T-helper 17 cell (primary cell): ENCODE measurements at places on chromosomes 2 and 18.

- no peak for DNase-seq
- no peak overlapping the region for H3K4me3 ChIP-seq
- H3K27me3 ChIP-seq, result no peaks in the 10 kb centered on the region
These were observed 74.2 kb downstream of the LDLRAD4 start for GRCh38 chr18:13292736-13293135.

- no peaks in the 10 kb centered on the region for H3K4me1 ChIP-seq
- DNase-seq, result no peak
- no peak overlapping the region for H3K27ac ChIP-seq
- no peak overlapping the region for H3K4me3 ChIP-seq
- peaks cover 28% of the 10 kb centered on the region for H3K27me3 ChIP-seq
These were observed 16.1 kb downstream of the MBOAT2 start for GRCh38 chr2:8987410-8987809.

DNA sequence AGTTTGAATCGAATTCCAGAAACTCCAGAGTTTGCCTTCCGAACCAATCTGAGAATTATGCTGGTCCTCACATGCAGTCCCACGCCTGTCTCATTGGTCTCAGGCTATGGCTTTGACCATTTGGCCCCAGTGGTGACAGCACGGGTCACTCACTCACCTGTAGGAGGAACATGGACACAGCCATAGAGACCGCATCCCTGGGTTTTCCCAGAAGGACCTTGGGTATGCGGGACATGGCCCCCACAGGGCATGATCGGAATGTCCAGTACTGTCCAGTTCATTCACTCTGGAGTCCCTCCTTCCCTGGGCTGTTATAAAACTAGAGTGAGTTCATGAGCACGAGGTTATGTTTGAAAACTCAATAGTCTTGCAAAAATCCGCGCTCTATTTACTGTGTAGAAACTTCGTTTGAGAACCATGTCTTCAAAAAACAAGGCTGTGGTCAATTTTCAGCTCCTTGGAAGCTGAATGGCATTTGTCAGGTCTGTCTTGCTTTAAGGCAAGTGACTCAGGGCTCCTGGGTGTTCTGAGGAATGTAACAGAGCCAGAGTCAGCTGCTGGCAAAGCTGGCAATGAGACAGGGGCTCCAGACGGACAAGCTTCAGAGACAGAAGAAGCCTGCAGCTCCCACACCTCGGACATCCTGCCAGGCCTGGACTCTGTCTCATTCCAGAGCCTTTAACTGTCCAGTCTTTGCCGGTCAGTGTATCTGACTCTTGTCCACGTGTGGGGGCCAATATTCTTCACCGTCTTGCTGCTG, 86.7 kb upstream of the TMEM18 start:
- peaks cover 21% of the 10 kb centered on the region for H3K27me3 ChIP-seq
- no peak overlapping the region for H3K27ac ChIP-seq
- DNase-seq, result no peak

DNA sequence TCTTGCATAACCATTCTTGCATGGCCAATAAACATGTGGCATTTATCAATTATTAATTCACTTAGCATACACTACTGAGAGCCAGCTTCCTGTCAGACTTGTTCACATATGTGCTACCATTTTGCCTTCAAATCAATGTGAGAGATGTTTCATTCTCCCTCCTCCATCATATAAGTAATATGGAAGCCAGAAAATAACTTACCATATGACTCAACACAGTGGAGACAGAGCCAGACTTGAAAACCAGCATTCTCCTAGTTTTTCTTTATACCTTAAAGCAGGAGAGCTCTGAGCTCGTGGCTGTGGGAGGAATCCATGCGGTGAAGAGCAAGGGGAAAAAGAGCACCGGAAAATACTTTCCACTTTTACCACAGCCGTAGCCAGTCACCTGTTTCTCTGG, 215.0 kb upstream of the LRATD1 start:
- H3K36me3 ChIP-seq, result no peaks in the 10 kb centered on the region
- no peak overlapping the region for H3K27ac ChIP-seq
- no peak for DNase-seq
- H3K4me3 ChIP-seq, result no peak overlapping the region

DNA sequence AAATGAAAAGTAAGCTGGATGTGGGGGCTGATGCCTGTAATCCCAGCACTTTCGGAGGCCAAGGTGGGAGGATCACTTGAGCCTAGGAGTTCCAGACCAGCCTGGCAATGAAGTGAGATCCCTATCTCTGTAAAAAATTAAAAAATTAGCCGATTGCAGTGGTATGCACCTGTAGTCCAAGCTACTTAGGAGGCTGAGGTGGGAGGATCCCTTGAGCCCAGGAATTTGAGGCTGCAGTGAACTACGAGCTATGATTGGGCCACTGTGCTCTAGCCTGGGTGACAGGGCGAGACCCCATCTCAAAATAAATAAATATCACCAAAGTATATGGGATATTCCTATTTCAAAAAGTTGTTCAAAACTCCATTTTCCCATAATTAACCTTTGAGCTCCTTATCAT, 101.1 kb upstream of the FZD5 start:
- DNase-seq, result no peak
- no peaks in the 10 kb centered on the region for H3K27me3 ChIP-seq
- peaks cover 5% of the 10 kb centered on the region for H3K36me3 ChIP-seq

- no peaks in the 10 kb centered on the region for H3K27me3 ChIP-seq
These were observed 331.3 kb downstream of the KIAA1328 start for GRCh38 chr18:37160038-37160820.

DNA sequence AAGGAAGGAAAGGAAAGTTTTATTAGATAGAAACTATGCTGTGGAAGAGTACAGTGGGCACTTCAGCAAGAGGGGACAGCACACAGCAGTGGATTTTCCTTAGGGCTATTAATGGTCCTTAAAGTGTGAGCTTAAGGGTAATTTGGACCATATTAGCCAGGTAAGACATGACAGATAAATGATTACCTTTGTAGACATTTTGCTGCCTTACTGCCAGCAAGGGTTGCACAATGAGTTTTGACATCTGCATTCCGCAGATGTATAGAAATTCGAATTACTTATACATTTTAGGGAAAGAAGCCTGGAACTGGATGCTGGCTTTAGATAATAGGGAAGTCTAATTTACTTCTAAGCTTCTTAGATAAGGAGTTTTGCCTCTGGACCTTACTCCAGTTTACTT, 14.0 kb upstream of the UBE2F start:
- H3K4me3 ChIP-seq, result no peak overlapping the region
- H3K27me3 ChIP-seq, result peaks cover 20% of the 10 kb centered on the region
- DNase-seq, result no peak
- H3K4me1 ChIP-seq, result peaks cover 11% of the 10 kb centered on the region

DNA sequence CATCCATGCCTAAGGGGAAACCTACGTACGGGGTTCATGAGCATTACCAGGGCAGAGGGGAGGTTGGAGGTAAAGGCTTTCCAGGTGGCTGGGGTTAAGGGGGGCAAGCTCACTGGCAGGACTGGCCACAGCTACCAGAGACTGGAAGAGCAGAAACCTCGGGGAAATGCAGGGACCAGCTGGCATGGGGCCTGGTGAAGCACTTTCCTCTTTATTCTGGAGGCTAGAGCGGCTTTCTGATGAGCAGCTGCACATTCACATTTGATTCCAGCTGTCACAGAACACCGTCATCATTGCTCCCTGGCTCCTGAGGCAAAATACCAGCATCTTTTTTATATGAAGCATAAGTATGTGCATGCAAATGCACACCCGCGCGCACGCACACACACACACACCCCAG, 28.7 kb upstream of the LRRC30 start:
- no peaks in the 10 kb centered on the region for H3K4me1 ChIP-seq
- no peaks in the 10 kb centered on the region for H3K36me3 ChIP-seq
- H3K27ac ChIP-seq, result no peak overlapping the region
- no peak overlapping the region for H3K4me3 ChIP-seq

DNA sequence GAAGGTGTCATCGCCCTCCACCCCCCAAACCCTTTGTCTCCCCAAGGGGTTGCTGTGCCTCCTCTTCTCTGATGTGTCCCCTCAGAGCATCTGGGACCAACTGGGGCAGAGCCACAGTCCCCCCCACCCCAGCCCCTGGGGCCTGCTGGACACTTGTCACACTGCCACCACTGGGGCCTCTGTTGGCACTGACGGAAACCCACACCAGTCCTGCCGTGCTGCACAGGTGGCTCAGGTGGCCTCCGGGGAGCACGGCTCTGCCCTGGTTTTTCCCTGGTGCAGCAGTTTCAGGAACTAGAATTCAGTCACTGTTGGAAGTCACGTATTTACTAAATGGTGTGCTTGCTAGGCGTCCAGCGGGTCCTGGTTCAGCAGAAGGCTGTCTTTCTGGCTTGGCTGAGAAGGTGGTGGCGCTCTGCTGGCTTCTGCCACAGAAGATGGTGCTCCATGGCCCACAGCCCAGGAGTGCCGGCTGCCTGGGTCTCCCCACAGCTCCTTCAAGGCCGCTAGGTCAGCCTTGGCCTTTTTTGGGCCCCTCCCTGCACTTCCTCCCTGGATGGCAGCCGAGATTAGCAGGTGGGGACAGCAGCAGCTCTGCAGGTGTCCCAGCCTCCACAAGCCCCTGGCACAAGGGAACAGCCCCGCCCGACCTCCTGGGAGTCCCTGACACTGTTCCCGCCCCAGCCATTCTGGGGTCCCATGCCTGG, 18.6 kb upstream of the KLHL30 start:
- peaks cover 5% of the 10 kb centered on the region for H3K27me3 ChIP-seq
- no peak overlapping the region for H3K27ac ChIP-seq
- DNase-seq, result no peak
- H3K4me1 ChIP-seq, result no peaks in the 10 kb centered on the region
- no peak overlapping the region for H3K4me3 ChIP-seq

- peaks cover 6% of the 10 kb centered on the region for H3K36me3 ChIP-seq
- no peak overlapping the region for H3K4me3 ChIP-seq
- H3K27ac ChIP-seq, result no peak overlapping the region
- no peaks in the 10 kb centered on the region for H3K27me3 ChIP-seq
- H3K4me1 ChIP-seq, result peaks cover 7% of the 10 kb centered on the region
- no peak for DNase-seq
These were observed 101.0 kb downstream of the SLC25A12 start for GRCh38 chr2:171792886-171793580.

DNA sequence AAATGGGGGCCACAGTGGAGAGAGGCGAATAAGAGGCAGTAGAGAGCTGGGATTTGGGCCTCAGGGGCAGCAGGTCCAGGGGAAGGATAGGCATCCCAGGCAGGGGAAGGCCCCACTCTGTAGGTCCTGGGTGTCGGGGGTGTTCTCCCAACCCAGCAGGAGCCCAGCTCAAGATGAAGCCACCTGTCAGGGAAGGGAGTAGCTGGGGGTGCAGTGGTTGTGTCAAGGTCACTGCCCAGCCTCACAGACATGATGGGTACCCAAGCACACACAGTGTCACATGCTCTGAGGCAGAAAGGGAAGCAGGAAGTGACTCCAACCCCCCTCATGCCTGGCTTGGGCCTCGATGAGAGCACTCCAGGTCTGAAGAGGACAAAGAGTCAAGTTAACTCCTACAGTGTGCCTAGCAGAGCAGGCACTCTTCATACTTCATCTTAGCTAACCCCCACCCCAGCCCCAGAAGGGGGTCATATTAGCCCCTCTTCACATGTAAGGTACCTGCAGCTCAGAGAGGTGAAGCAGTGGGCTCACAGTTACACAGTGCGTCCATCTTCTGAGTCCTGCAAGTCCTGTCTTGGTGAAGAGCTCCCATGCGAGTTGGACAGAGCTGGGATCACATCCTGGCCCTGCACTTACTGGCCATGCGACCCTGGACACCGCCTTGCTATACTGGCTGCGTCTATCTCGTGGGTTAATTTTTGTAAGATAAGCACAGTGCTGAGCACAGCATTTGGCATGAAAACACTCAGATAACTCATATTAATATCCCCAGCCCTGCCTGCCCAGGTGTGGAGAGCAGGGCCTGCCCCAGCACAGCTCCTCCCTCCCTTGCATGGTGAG, 72.6 kb upstream of the DAPL1 start:
- no peak overlapping the region for H3K4me3 ChIP-seq
- DNase-seq, result no peak
- peaks cover 34% of the 10 kb centered on the region for H3K27me3 ChIP-seq
- no peaks in the 10 kb centered on the region for H3K36me3 ChIP-seq
- H3K27ac ChIP-seq, result no peak overlapping the region

GRCh38 chr2:212346865-212347264, 191.7 kb downstream of the ERBB4 start:
- H3K4me3 ChIP-seq, result no peak overlapping the region
- no peaks in the 10 kb centered on the region for H3K4me1 ChIP-seq
- H3K27ac ChIP-seq, result no peak overlapping the region
- H3K27me3 ChIP-seq, result no peaks in the 10 kb centered on the region
- H3K36me3 ChIP-seq, result no peaks in the 10 kb centered on the region

- no peak overlapping the region for H3K4me3 ChIP-seq
- H3K27me3 ChIP-seq, result peaks cover 15% of the 10 kb centered on the region
- H3K27ac ChIP-seq, result no peak overlapping the region
- DNase-seq, result no peak
- peaks cover 2% of the 10 kb centered on the region for H3K36me3 ChIP-seq
These were observed 103.3 kb downstream of the AOX1 start for GRCh38 chr2:200689115-200689514.

- H3K36me3 ChIP-seq, result no peaks in the 10 kb centered on the region
- no peak overlapping the region for H3K27ac ChIP-seq
- peaks cover 4% of the 10 kb centered on the region for H3K4me1 ChIP-seq
- H3K4me3 ChIP-seq, result no peak overlapping the region
These were observed 49.1 kb upstream of the ZNF638 start for GRCh38 chr2:71282493-71282892.

- no peak for DNase-seq
- peaks cover 2% of the 10 kb centered on the region for H3K36me3 ChIP-seq
- H3K27me3 ChIP-seq, result no peaks in the 10 kb centered on the region
- no peak overlapping the region for H3K4me3 ChIP-seq
- no peak overlapping the region for H3K27ac ChIP-seq
These were observed 716.8 kb downstream of the EPHA4 start for GRCh38 chr2:220855296-220855695.

- H3K4me1 ChIP-seq, result no peaks in the 10 kb centered on the region
- DNase-seq, result no peak
- no peak overlapping the region for H3K4me3 ChIP-seq
- no peaks in the 10 kb centered on the region for H3K36me3 ChIP-seq
- no peak overlapping the region for H3K27ac ChIP-seq
These were observed 220.7 kb downstream of the IRS1 start for GRCh38 chr2:226578879-226579278.

GRCh38 chr18:44668270-44668975, 12.3 kb upstream of the SETBP1 start:
- no peak overlapping the region for H3K27ac ChIP-seq
- H3K36me3 ChIP-seq, result no peaks in the 10 kb centered on the region
- peaks cover 68% of the 10 kb centered on the region for H3K27me3 ChIP-seq
- no peaks in the 10 kb centered on the region for H3K4me1 ChIP-seq
- DNase-seq, result no peak

DNA sequence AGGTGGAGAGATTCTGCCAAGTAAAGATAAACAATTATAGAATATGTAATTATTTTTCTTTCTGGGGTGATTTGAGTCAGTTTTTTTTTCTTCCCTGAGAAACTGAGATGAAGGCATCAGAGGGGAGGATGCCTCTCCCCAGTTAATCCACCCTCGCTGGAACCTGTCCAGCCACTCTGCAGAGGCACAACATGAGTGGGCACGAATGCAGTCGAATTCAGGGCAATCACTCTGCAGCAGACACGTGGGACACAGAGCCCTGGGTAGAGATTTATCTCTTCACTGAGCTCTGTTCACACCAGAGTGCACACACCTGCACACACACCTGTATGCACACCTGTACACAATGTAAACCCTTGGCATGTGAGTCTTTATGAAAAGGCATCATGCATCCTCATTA, 154.2 kb downstream of the DCDC2C start:
- H3K27me3 ChIP-seq, result no peaks in the 10 kb centered on the region
- no peaks in the 10 kb centered on the region for H3K4me1 ChIP-seq
- no peak overlapping the region for H3K27ac ChIP-seq

GRCh38 chr18:33711514-33711913, 133.5 kb downstream of the ASXL3 start:
- H3K27ac ChIP-seq, result no peak overlapping the region
- no peaks in the 10 kb centered on the region for H3K4me1 ChIP-seq
- DNase-seq, result no peak
- no peaks in the 10 kb centered on the region for H3K36me3 ChIP-seq

- no peak overlapping the region for H3K4me3 ChIP-seq
- peaks cover 44% of the 10 kb centered on the region for H3K27me3 ChIP-seq
- no peak for DNase-seq
- peaks cover 2% of the 10 kb centered on the region for H3K36me3 ChIP-seq
These were observed 55.6 kb downstream of the ITGB6 start for GRCh38 chr2:160144280-160144990.
